ENCODE measurements at places on chromosomes 1 and 21.

DNA sequence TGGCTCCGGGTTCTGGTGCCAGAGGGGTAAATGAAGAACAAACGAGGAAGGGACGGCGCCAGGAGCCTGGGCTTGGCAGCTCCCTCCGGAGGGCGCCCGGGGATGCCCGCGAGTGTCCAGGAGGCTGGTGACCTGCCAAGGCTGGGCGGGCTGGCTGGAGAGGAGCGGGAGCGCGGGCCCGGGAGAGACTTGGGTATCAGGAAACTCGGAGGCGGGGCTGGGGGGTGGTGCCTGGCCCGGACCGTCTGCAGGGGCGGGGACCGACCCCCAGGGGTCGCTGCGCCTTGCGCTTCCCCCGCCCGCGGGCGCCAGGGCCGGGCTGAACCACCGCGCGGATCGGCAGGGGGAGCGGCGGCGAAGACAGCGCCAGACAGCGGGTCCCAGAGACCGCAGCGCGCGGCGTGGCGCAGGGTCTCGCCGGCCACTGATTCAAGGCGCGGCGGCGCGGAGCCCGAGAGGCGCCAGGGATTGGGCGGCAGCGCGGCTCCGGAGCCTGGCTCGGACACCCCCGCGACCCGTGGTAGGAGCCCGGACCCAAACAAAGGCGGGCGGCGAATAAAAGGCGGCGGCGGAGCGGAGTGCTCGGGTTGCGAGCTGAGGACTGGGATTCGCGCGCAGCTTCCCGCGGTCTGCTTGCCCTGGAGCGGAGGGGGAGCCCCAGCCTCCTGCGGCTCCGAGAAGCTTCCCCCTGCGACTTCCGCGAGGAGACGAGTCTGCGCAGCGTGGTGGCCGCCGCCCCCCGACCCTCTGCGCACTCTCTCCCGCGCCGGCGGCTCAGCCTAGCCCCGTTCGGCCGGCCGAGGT, at the start of gene DISP3:
Gene DISP3, plus strand, starts transcription at position 585 of the 804 bp plus-strand sequence. CDS start 21,838 bp downstream, outside the sequence.
- DNase-seq = peak; percentile 90

GRCh38 chr21:33434770-33435360, 31.7 kb downstream of the IFNGR2 start:
- DNase-seq = peak; percentile 88

DNA sequence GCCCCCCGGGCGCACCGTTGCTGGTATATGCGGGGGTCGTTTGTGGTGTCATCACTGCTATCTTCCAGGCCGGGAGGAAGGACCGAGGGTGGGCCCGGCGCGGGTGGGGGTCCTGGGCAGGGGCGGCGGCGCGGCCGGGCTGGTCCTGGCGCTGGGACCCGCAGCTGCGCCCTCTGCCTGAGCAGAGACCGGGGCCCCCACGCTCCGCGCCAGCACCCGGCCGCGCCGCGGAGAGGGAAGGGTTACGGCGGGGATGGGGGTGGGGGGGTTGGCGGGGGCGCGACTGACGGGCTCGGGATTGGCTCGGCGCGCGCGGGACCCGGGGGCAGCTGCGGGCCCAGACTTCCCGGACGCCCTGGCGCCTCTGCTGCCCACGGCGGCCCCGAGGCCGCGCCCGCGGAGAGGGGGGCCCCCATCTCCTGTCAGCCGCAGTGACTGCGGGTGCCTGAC, 13.8 kb upstream of the SAMD11 start:
- DNase-seq = no peak

DNA sequence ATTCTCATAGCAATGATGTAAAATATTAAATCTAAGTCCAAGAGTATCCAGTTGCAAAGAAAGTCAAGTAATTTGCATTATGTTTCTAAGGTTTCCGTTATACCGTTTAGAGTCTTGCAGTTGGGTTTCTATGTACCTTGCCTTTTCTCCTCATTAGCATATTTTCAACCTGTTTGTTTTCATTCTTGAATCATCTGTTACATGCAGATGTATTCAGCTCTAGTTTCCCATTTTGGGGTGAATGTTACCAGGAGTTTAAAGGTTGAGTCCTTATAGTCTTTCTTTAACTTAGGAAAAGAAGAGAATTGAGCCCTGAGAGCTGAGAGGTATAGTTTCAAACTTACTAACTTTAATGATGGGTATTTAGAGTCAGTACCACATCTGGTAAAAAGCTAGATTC, 139.9 kb downstream of the NFIA start:
- no peak for DNase-seq

- no peak for DNase-seq
These were observed 42.9 kb downstream of the GLIS1 start for GRCh38 chr1:53696051-53696450.

- no peak for DNase-seq
These were observed 192.5 kb upstream of the ZRANB2 start for GRCh38 chr1:71273334-71273733.

- DNase-seq = peak; percentile 66
These were observed 1.9 kb downstream of the SFN start for GRCh38 chr1:26864610-26865480.

DNA sequence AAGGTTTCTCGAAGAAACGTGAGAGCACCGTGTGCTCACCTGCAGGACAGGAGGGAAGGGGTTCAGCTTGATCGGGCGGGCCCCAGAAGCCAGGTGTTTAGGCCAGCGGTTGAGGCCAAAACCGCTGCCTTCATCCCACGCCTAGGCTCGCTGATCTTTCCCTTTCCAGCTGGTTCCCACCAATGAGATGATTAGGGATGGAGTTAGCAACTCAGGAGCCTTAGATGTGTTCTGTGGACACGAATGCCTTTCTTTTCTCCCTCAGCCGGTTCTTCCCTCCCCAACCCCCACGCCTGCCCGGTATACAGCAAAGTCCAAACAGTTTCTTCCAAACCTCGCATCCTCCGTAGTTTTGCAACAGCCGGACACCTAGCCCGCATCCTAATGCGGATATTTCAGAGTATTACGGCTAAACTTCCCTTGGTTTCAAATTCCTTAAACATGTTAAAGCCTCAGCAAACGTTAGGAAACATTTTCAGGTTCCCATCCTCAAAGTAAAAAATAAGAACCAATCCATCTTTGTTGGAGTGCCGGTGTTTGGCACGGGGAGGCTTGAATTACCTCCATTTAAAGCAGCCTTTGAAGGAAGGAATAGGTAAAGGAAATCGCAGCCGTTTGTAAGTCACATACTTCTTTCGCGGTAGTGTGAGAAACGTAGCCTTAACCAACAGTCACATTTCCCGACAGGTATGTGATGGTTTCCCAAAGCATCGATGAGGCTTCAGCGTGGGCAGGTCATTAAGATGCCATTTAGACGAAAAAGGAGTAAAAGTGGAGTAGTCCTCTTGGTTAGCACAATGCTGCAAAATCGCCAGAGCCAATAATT, 1.1 kb downstream of the LRRC8C start:
- DNase-seq = no peak

- no peak for DNase-seq
These were observed at the start of gene SLAMF1 for GRCh38 chr1:160646711-160647328. Gene SLAMF1, minus strand, starts transcription at chr1:160647044. Its CDS starts 99 bp downstream, at chr1:160646945.

- DNase-seq = no peak
These were observed 7.3 kb upstream of the UTS2 start for GRCh38 chr1:7860130-7860529.

- no peak for DNase-seq
These were observed 74.7 kb upstream of the ZBTB40 start for GRCh38 chr1:22376976-22377375.

DNA sequence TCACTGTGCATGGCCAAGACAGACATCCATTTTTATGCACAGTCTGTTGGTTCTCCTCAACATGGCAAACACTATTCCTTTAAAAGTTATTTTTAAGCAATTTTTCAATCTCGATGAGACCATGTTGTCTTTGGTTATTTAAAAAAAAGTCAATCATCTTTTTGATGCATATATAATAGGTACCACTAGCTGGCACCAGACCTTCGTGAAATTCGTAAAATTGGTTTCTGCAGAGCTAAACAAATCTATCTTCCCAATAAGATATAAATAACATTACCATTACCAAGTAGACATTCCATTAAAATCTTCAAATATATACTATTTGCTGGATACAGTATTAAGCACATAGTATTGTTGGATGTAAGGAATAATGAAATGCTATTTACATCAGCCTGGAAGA, 220.0 kb upstream of the GREM2 start:
- no peak for DNase-seq

GRCh38 chr21:25569711-25570110, 37.6 kb downstream of the MRPL39 start:
- DNase-seq = no peak

DNA sequence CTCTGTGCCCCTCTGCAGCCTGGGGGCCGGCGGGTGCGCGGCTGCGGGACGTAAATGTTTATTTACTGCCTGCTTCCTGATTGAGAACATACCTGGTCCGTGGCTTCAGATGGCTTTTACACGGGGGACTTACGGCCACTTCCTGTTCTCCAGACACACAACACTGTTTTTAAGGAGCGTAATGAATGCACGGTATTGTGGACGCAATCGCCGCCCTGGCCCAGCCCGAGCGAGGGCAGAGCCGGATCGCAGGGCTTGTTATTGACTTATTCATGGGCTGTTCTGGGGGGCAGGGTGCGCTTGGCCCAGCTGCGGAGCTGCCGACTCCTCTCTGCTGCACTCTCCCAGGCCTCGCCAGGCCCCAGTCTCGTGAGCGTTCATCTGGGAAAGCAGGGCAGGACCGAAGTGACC, 52.8 kb upstream of the ACTRT2 start:
- DNase-seq = no peak

DNA sequence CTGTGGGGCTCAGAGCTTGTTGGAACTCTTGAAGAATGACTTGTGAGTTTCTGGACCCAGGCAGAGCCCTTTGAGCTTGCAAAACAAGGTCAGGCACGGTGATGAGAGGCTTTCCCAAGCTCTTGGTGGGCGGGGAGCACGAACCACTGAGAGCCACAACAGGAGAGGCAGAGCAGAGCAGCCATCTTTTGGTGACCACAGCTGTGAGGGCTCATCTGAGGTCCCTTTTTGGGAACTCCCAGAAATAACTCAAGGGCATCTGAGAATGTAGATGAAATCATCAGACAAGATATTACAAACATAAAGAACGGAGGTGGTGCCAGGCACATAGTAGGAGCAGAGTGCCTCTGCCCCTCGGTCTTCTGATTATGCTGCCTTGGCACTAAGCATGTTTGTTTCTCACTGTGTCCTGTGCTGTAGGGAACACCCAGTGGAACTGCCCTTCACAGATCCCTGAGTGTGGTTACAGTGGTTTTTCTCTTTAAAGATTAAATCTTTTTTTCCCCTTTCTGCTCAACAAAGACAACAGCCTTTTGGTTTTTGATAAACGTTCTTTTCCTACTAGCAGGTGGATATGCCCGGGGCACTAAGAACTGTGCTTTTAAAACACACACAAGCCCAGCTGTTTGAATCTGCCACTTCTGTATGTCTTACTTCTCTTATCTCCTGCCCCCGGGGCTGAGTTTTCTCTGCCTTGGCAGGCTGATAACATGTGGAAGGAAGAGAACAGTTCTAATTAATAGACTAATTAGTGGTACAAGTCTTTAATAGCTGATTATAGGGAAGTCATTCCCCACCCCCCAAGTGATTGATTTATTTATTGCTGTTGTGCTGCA, 37.7 kb downstream of the CD34 start:
- DNase-seq = no peak

GRCh38 chr1:164443166-164443565, 115.8 kb upstream of the PBX1 start:
- DNase-seq = no peak

- no peak for DNase-seq
These were observed 104.6 kb upstream of the TTC34 start for GRCh38 chr1:2906085-2906484.

DNA sequence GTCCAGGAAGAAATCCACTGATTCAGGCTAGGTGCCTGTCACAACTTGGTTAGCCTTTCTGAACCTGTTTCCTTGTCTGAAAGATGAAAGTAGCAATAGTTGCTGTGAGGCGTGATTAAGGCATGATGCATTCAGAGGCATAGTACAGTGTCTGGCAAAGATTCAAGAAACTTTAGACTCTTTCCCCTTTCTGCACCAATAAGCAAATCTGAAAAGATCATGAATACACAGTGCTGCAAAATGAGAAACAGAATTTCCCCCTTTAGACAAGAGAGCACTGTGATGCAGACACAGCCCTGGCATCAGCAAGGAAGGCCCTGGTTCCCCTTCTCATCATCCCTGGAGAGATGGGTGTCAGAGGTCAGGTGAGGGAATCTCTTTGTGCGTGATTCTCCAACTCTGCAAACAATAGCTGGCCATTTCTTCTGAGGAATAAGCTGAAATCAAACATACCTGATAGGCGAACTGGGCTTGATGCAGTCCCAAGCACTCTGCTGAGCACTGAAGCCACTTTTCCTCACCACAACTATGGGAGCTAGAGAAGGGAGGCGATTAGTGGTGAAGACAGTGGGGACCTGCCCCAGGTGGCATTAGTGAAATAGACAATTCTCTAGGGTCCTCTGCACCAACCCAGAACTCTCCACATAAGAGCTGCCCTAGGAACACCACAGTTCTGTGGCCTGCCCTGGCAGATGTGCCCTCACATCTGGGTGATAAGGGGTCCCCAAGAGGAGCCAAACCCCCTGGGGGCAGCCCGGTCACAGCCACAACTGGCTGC, 41.7 kb downstream of the ITPKB start:
- peak; percentile 67 for DNase-seq

DNA sequence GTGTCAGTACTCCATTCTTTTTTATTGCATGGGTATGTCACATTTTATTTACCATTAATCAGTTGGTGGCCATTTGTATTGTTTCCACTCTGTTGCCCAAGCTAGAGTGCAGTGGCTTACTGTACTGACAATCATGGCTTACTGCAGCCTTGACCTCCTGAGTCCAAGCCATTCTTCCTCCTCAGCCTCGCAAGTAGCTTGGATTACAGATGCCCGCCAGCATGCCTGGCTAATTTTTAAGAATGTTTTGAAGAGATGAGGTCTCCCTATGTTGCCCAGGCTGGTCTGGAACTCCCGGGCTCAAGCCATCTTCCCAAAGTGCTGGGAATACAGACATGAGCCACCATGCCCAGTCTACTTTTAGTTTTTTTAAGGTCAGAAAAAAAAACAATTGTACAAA, 813 bp upstream of the SFT2D2 start:
- no peak for DNase-seq

DNA sequence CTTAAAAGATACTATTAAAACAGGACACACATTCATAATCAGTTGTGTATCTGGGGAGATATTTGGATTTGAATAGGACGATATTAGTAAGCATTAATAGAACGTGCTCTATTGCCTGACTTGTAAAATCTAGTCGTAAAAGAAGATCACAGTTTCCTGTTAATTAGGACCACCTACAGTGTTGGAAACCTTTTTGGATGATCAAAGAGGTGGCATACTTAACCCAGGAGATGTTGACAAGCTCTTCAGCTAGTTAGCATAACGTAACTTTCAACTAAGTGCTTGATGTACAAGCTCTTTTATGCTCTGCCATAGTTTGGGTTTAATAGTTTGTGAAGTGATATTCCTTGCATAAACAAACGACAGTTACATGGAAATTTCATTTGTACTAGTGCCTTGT, 293.3 kb upstream of the NR5A2 start:
- no peak for DNase-seq

Data from H54 (cell line).